ENCODE measurements at places on chromosomes 6 and 20.
A peak's percentile ranks its signal among the peaks of the same experiment; 100 is the strongest.

DNA sequence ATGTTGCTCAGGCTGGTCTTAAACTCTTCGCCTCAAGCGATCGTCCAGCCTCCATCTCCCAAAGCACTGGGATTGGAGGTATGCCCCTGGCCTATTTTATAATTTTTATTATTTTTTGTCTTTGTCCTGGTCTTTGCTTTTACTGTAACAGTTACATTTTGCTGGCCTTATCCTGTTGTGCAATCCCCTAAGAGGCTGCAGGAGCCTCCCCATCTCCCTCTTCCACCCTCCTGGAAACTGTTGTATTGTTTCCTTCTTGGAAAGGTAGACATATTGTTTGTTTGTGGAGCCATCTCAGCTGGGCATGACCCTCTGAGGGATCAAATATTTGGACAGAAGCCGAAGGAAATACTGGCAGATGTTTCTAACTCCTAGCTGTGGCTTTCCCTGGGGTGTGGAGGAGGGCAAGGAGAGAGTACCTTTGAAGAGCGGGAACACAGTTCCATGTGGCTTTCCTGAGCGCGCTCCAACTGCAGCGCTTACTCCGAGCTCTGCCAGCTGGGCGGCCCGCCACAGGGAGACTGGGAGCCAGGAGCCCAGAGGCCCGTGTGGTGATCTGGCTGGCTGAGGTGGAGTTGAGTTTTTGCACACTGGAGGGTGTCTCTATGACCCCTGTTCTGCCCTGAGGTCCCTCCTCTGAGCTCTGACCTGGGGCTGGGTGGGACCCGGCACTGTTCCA lies 4.9 kb downstream of the MAPK13 start:
- DNase-seq: no peak

- no peak for DNase-seq
Measured at GRCh38 chr6:156647991-156648390, 129.2 kb upstream of the ARID1B start.

- no peak for DNase-seq
Measured at GRCh38 chr20:47243532-47244305, 112.8 kb downstream of the ZMYND8 start.

DNA sequence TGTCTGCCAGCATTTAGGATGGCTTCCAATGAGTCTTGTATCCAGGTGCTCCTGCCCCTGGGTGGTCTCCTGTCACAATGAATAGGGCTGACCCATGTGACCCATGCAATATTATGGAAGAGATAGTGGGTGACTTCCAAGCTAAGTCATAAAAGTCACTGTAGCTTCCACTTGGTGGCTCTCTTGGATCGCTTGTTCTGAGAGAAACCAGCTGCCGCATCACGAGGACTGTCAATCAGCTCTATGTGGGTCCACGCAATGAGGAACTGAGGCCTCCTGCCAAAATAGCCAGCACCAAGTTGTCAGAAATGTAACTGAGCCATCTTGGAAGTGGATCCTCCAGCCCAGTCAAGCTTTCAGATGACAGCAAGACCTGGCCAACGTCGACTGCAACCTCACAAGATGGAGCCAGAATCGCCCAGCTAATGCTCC lies 14.9 kb upstream of the MATN4 start:
- DNase-seq: peak; percentile 7

- no peak for DNase-seq
Measured at GRCh38 chr6:79608334-79609224, 22.6 kb upstream of the SH3BGRL2 start.

GRCh38 chr6:7132398-7133035 lies 24.8 kb downstream of the RREB1 start:
- no peak for DNase-seq

DNA sequence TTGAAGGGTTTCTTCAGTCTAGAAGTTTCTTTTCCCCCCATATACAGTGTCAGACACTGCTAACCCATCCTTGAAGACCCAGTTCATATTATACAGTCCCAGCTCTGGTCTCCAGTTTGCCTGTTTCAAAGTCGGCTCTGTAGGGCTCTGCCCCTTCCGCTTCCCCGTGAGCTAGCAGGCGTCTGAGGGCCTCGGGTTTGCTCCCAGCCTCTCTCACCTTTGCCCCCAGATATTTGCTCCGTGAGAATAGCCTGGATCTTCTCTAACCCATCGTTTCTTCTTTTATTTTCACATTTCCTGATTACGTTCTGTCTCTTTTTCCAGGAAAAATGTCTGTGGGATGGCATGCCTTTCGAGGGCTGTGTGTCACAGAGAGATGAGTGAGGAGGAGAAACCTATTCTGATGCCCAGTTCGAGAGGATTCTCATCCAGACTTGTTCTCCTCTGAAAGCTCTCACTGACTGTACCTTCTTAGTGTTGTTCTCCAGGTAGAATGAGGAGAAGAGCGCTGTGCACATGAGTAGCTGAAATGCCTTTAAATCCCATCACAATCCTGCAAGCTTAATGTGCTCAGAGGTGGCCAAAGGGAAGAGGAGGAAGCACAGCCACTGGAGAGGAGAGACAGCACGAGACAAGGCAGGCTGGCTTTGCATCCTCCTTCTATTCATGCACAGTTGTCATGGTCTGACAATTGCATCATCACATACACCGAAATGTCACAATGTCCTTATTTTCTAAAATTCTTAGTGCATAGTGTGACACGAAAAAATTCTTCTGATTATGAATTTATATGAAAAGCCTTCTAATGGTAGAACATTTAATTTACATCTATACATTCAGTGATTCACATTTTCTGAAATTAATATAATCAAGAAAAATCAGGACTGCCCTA lies 171.1 kb downstream of the FOXA2 start:
- no peak for DNase-seq

DNA sequence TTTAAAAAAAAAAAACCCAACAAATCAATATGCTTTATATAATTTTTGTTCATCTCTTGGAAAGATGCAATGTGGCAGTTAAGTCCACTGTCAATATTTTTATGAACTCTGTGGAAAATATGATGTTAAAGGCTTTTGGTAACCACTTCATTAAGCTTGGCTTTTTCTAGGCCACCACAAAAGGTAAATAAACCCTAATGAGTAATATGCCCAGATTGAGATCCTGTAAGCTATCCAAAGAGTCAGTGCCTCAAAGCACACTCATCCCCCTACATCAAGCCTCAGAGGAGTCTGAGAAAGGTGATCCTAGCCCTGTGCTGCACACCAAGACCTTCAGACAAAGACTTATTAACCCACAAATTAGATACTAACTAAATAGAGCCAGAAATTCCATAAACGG lies 121.1 kb downstream of the CDC5L start:
- DNase-seq: no peak

- DNase-seq: no peak
Measured at GRCh38 chr20:56409521-56409920, 2.5 kb upstream of the CASS4 start.

DNA sequence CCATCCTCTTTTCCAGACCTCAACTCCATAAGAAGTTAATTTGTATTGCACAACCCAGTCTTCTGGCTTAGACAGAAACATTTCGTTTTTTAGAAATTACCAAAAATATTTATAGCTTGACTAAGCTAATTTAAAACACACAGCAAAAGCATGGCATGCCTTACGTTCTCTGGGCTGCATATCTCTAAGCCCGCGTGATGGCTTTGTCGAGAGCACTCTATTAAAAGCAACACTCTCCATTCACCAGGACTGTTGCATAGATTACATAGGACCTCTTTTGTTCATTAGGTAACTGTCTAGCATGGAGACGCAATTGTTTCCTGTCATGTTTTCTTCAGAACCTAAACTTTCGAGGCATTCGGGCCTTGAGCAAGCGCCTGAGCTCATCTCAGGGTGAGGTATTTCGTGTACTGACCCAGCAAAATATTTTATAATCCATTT lies 104.5 kb downstream of the IBTK start:
- DNase-seq: no peak

GRCh38 chr6:169904051-169904922 lies 152.9 kb downstream of the ERMARD start:
- DNase-seq: no peak

DNA sequence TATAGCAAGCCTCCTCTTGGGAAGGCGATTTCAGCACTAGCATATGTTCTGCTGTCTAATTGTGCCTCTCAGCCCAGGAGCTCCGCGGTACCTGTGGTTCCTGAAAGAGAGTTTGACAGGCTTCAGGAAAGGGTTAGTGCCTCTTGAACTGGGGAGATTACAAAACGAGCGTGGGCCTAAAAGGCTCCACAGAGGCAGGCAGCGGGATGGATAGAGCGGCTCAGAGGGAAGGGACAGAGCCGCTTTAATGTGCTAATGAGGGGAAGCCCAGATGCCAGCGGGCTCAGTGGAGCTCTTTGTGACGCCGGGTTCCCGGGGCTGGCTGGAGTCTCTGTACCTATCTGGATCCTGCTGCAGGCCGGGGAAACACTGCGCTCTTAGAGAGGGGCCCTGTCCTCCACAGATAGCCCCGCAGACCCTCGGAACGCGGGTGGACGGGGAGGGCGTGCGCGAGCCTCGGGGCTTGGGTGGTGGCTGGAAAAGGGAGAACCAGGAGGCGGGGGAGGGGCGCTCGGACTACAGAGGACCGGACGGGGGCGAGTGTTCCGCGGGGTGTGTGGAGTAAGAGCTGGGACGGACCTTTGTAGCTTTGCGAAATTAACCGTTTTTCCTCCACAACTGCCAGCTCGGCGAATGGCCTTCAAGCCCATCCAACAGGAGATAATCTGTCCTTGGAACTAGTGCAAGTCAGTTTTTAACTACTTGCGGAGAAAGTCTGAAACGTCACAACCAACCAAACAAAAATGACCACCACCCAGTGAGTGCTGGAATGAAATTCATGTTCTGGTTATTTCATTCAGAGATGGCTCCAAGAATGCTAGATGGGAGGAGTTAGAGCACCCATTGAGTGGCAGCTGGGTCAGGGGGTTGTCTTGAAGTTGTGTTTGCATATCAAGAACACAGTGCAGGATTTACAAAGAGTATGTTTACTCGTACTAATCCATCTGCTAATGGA lies 13.0 kb downstream of the SLC35F1 start:
- no peak for DNase-seq

GRCh38 chr6:13519839-13520238 lies 32.4 kb upstream of the GFOD1 start:
- DNase-seq: no peak

DNA sequence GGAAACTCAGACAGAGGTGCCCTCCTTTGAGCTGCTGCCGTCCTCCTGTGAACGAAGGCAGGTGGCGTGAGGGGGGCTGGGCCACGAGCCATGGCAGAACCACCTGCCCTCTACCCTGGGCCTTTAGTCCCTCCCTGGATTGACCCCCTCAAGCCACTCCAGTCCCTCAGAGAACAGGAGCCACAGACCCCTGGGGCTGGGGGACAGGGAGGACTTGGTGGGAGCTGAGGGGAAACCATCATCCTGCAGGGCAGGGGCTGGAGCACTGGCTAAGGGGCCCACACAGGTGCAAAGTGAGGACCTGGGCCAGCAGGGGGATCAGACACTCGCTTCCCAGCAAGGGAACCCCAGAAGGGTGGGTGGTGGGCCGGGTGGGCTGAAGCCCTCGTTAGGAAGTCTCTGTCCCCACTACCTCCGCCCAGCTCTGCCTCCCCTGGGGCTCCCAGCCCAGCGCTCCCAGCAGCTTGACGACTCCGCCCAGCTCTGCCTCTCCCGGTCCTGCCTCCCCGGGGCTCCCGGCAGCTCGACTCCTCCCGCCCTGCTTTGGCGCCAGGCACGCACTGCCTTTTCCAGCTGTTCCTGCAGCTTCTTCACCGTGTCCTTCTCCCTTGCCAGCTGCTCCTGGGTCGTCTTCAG lies 44.4 kb downstream of the DSTN start:
- no peak for DNase-seq

GRCh38 chr6:41724586-41725501 lies 10.6 kb downstream of the TFEB start:
- DNase-seq: no peak

All from NCI-H446 (cell line).